ENCODE measurements at places on chromosomes 16 and 17.

DNA sequence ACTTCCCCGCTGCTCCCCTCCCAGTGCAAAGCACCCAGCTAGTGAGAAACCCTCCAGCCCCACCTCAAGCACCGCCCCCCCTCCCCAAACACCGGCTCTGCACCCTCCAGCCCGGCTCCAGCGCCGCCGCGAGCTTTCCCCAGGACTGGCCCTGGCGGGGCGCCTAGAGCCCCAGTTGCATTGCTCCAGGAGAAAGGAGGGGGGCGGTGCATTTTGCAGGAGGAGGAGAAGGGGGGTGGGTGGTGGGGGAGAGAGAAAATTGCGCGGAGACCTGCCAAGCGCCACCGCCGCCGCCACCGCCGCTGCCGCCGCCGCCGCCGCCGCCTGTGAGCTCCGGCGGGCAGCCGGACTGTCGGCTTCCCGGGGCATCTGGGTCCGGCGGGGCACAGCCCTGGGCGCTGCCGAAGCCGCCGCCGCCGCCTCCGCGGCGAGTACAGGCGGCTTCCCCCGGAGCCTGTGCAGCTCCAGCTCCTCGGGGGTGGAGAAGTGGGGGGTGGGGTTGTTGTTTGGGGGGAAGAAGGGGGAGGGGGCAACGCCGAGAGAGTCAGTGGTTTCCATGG, 333 bp upstream of the NOG start:
- no peak for DNase-seq

DNA sequence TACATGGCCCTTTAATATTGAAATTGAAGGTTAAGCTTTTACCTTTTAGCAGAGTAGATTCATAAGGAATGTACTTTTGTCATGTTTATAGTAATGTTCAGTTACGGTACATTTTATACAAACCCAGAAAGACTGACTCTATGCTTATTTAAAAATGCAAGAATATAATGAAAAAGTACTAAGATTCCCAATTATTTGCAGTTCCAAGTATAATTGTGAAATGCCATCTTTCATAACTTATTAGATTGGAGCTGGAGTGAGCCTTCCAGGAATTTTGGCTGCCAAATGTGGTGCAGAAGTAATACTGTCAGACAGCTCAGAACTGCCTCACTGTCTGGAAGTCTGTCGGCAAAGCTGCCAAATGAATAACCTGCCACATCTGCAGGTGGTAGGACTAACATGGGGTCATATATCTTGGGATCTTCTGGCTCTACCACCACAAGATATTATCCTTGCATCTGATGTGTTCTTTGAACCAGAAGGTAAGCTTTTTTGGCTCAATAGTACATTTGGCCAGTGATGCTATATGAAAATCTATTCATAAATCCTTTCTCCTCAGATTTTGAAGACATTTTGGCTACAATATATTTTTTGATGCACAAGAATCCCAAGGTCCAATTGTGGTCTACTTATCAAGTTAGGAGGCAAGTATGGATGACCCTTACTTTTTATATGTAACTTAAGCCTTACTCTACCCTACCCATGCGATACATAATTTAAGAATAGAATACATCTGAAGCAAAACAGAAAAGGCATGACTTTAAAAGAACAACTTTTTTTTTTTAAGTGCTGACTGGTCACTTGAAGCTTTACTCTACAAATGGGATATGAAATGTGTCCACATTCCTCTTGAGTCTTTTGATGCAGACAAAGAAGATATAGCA, 4.2 kb downstream of the SRSF2 start:
- DNase-seq: no peak

GRCh38 chr17:416293-417206, 63.9 kb upstream of the RPH3AL start:
- no peak for DNase-seq

GRCh38 chr17:27558341-27558740, 72.6 kb upstream of the LGALS9 start:
- DNase-seq: no peak

DNA sequence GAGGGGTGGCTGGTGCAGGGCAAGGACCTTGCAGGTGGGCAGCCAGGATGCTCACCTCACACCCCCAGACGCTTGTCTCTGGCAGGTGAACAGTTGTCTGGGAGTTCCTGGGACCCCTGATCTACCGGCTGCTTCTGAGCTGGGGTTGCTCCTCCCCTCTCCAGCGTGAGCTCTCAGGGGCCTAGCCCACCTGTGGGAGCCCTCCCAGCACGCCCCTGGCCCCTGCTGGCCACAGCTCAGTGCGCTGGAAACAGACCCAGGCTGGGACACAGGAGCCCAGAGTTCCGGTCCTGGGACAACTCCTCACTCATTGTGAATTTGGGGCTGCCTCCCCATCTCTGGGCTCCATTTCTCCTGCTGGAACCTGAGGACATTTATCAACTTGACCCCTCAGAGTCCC, 30.3 kb downstream of the ARHGAP23 start:
- DNase-seq: no peak

GRCh38 chr16:17076092-17076754, 394.5 kb downstream of the XYLT1 start:
- no peak for DNase-seq

DNA sequence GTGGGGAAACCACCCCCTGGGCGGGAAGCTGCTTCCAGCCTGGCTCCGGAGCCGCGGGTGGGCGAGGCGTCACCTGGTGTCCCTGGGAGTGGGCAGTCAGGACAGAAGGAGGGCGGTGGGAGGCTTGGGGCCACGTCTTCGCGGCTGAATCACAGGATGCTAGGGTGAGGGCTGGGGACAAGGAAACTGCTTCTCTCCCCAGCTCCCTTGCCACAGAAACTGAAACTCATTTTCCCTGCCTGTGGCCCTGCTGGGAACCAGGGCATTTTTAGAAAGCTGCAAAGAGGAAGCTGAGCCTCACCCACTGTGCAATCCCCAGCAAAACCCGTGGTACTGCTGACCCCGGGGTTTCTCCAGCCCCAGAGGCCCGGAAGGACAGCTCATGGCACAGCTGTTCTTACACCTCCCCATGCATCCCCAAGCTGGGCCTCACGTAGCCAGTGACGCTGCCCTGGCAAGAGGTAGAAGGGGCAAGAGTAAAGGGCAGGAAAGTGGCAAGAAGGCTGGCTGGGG, 8.2 kb downstream of the RHBDF2 start:
- DNase-seq: no peak

- no peak for DNase-seq
These were observed 75.9 kb downstream of the NLK start for GRCh38 chr17:28118362-28118761.

GRCh38 chr16:77805398-77805797, 17.0 kb downstream of the VAT1L start:
- DNase-seq: no peak

DNA sequence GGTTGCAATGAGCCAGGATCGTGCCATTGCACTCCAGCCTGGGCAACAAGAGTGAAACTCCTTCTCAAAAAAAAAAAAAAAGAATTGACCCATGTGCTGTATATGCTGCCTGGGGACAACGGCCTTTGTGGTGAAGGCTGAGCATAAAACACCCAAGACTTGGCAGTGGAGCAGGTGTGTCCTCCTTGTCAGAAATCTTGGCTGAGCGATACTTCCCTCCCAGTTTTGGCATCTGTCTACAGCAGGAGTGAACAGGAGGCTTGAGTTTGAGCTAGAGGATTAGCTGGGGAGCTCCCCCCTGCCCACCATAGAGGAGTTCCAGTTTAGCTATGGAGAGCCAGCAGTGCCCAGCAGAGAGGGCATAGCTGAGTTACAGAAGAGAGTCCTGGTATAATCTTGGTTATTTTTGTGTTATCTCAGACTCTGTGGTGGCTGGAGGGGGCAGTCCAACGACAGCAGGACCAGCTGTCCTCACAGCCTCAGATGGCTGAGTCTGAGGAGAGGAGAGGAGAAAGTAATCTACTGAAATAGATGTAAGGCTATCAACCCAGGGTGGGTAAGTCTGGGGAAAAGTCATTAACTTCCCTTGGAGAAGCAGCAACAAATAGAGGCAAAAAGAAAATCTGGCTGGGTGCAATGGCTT, 18.4 kb downstream of the SP2 start:
- DNase-seq: no peak

- DNase-seq: no peak
These were observed 94.4 kb downstream of the AATF start for GRCh38 chr17:37043201-37043600.

GRCh38 chr17:71613996-71614395, 506.8 kb upstream of the SOX9 start:
- DNase-seq: no peak

- no peak for DNase-seq
These were observed 4.2 kb downstream of the YPEL2 start for GRCh38 chr17:59335685-59336084.

- DNase-seq: no peak
These were observed 12.3 kb upstream of the SPN start for GRCh38 chr16:29650771-29651170.

DNA sequence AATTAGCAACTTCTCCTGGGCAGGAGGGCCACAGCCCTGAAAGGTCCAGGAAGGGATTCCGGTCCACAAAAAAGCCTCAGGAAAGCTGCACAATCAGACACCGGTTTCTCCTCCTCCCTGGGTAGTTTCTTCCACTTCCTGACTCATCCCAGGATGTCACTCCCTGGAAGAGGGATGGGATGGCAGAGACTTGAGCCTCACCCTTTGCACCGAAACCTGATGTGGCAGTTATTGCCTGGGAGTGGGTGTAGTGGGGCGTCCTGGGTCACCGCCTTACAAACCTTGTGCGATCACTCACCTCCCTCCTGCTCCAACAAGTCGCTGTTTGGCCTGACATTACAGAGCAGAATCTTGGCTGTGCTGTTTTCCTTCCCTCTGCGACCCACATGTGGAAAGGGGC, 70.8 kb downstream of the LYRM1 start:
- DNase-seq: no peak

GRCh38 chr17:80455784-80456183, 20.6 kb downstream of the NPTX1 start:
- DNase-seq: no peak

GRCh38 chr16:8243981-8244380, 346.3 kb downstream of the TMEM114 start:
- DNase-seq: no peak

- no peak for DNase-seq
These were observed 2.4 kb upstream of the CACNA1H start for GRCh38 chr16:1150511-1150982.

GRCh38 chr16:49542391-49542891, 168.8 kb downstream of the C16orf78 start:
- no peak for DNase-seq

DNA sequence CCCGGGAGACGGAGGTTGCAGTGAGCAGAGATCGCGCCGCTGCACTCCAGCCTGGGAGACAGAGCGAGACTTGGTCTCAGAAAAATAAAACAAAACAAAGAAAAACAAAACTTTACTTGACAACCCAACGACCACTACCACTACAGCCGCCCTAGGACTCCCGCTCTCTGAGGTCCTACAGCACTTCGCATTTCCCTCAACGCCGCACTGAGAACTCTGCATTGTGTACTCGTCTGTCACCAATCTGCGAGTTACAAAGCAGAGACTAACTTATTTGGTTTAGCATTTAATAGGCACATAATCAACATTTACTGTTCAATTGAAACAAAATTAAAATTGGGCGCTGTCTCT, 479 bp upstream of the ZNF207 start:
- no peak for DNase-seq

DNA sequence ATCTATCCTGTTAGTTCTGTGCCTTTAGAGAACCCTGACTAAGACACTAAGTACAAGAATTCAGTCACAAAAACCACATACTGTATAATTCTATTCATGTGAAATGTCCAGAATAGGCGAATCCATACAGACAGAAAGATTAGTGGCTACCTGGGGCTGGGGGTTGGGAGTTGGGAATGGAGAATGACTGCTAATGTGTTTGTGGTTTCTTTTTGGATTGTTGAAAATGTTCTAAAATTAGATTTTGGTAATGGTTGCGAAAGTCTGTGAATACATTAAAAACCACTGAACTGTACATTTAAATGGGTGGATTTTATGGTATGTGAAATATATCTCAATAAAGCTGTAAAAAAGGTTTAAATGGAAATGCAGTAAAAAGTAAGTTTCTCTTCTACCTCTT, 80.4 kb upstream of the AKTIP start:
- no peak for DNase-seq

DNA sequence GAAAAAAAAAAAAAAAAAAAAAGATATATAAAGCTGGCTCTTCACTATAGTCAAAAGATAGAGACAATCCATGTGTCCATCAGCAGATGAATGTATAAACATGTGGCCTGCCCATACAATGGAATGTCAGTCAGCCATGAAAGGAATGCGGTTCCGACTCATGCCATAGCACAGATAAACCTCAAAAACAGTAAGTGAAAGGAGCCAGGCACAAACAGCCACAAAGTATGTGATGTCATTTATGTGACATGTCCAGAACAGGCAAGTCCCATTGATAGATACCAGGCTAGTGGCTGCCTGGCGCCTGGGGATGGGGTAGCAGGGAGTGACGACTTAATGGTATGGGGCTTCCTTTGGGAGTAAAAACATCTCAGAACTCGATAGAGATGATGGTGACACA, 155.7 kb downstream of the CMIP start:
- DNase-seq: no peak

DNA sequence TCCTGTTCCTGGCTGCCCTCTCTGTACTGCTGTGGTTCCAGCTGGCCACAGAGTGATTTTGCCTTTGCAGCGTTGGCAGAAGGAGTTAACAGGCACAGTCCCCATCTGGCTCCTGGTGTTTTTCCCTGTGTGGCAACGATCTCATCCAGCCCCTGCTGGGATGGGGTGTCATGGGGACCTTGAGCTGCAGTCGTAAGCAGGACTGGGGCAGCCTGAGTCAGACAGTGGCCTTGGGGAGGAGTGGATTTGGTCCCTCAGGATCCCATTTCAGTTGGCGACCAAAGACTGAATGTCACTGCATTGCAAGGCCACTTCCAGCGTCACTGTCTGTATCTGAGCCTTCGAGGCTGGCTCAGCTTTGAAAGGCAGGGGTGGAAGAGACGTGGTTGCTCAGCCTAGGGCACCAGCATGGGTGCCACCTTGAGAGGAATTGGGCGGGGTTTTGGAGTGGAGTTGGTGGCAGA, 11.9 kb downstream of the TMEM94 start:
- no peak for DNase-seq

DNA sequence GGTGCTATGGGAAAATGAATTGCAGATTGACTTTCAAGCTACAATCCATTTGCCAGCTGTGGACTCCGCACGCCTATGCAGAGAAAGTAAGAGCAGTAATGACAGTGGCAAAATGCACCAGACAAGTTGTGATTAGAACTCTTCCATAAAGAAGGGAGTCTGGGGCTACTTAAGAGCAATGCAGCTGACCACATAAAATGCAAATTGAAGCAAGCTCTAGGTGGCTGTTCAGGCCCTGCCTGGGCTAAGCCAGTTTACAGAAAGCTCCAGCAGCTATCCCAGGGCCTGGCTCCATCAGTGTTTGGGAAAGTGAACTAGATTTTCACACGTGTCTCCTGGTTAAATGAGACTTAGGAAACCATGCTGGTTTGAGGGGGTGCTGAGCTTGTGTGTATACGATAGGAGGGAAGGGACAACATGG, 2.2 kb upstream of the MAP2K6 start:
- DNase-seq: no peak

GRCh38 chr16:29898135-29898803, 1.1 kb downstream of the SEZ6L2 start:
- no peak for DNase-seq

GRCh38 chr16:25097276-25097975, 14.1 kb upstream of the LCMT1 start:
- no peak for DNase-seq

Measured in tibial nerve (tissue), 4 donors.